CD8-positive, alpha-beta memory T cell (primary cell): ENCODE measurements at places on chromosomes 1 and 21.
A peak's percentile ranks its signal among the peaks of the same experiment; 100 is the strongest.

GRCh38 chr1:93613898-93614297 is 67.7 kb downstream of the BCAR3 start:
- no peak overlapping the region for H3K4me3 ChIP-seq
- DNase-seq = no peak
- peaks cover 8% of the 10 kb centered on the region for H3K4me1 ChIP-seq
- H3K27ac ChIP-seq = no peak overlapping the region

DNA sequence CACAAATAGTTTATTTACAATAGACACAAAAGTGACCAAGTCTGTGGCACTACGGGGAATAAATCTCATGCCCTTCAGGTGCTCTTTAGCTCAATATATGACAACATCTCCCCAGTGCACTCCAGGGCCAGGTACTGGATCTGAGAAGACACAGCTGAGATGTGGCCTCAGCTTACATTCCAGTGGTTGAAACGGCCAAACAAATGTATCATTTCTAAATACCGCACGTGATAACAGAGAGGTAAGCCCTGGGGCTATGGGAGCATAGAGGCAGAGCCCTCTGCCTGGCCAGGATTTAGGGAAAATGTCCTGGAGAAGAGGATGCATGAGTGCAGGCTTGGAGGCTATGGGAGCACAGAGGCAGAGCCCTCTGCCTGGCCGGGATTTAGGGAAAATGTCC is 630.5 kb downstream of the SMYD3 start:
- DNase-seq = no peak
- no peaks in the 10 kb centered on the region for H3K27me3 ChIP-seq
- no peaks in the 10 kb centered on the region for H3K36me3 ChIP-seq
- no peak overlapping the region for H3K27ac ChIP-seq

DNA sequence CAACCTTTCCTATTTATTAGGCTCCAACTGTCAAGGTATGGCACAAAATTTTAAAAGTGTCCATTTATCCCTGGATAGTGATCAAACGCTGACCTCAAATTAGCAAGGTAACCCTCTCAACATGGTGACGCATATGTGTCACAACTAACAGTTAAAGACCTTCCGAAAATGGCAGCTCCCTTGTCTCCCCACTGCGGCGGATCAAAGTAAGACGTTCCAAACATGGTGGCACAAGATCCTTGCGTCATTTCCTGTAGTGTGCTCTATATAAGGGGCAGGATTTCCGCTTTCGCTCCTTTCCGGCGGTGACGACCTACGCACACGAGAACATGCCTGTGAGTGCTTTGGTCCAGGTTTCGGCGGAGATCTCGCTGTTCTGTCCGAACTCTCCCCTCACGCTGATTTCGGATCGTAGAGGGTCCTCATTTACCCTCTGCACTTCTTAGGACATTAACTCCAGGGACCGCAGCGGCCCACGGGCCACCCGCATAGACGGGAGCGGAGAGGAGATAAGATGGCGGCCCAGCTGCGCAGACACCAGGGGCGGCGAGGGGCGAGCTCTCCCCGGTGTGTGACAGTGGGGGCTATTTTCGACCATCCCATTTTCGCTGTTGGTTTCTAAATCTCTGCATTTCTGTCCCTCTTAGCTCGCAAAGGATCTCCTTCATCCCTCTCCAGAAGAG is at the start of gene RPS27:
TSS of gene RPS27 (plus strand) at position 295 of the 683 bp plus-strand sequence. CDS start at position 330, 35 bp downstream.
- H3K36me3 ChIP-seq = peaks cover 34% of the 10 kb centered on the region
- DNase-seq = peak; percentile 94
- H3K4me3 ChIP-seq = peak within 1 kb of the TSS; percentile 79
- peak within 1 kb of the TSS; percentile 96 for H3K27ac ChIP-seq
- no peaks in the 10 kb centered on the region for H3K27me3 ChIP-seq

DNA sequence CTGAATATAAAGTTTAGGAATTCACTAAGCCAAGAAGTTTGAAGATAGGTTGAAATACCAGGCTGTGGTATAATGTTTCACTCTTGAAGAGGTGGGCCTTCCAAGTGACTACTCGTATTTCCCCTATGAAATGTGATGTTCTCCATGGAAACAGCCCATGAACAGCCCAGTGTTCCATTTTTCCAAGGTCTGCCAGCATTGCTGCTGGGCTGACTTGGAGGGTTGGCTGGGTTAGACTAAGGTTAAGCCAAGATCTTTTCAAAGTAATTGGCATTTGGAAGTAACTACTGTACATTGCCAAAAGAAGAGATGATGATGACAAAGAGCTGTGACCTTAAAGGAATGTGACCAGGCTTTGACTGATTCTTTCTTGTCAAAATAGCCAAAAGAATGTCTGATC is 73.8 kb downstream of the RPE65 start:
- no peaks in the 10 kb centered on the region for H3K27me3 ChIP-seq
- no peak overlapping the region for H3K4me3 ChIP-seq
- H3K4me1 ChIP-seq = no peaks in the 10 kb centered on the region
- no peak for DNase-seq

GRCh38 chr1:9121496-9122409 is 7.1 kb downstream of the GPR157 start:
- H3K27me3 ChIP-seq = no peaks in the 10 kb centered on the region
- peak; percentile 62 for DNase-seq
- H3K4me1 ChIP-seq = peaks cover 18% of the 10 kb centered on the region
- H3K36me3 ChIP-seq = no peaks in the 10 kb centered on the region
- H3K27ac ChIP-seq = no peak overlapping the region
- no peak overlapping the region for H3K4me3 ChIP-seq

DNA sequence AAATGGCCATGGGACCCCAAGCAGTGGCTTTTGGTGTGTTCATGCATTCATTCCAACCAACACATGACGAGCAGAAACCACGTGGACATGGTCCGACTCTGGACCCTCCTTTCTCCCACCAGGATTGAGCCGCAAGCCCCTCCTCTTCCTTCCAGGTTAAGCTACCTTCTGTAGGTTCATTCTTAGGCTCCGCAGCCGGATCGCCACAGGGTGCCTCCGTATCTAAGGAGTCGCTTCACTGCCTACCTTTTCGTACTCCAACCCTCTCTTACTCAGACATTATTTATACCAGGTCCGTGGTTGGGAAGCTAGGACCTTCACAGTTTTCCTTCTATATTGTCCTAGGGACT is 63.6 kb downstream of the RHBG start:
- no peaks in the 10 kb centered on the region for H3K36me3 ChIP-seq
- no peak for DNase-seq
- no peak overlapping the region for H3K4me3 ChIP-seq
- peaks cover 11% of the 10 kb centered on the region for H3K4me1 ChIP-seq
- H3K27ac ChIP-seq = no peak overlapping the region

DNA sequence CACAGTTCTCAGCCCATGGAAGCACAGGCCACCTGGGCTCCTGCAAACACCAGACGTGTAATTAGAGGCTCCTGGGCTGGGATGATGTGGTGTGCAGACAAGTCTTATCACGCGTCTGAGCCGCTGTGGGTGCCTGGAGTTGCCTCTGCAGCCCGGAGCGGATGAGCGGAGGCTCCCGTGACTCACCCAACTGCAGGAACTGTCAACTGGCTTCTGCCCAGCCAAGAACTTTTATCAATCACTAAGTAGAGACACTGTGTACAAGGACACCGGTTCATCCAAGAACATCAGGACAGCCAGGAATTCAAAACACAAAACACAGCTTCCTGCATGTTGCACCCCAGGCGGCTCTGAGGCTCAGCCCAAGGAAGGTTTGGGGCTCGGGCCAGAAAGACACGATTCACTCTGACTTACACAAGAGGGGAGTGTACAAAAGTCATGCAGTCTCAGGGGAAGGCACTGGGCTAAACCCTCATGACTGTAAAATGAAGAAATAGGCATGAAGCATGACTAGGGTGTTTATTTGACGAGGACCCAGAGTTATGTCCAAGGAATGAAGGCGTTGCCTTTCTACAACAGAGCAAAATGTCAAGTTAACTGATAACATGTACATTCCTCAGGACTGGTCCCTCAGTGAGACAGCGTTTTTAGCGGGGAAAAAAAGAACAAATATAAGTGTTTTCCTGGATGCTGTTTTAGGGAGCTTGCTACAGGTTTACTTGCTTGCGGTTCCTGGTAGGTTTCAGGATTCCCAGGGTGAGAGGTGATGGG is 21.1 kb downstream of the ERRFI1 start:
- no peaks in the 10 kb centered on the region for H3K27me3 ChIP-seq
- DNase-seq = no peak
- H3K36me3 ChIP-seq = no peaks in the 10 kb centered on the region
- H3K4me1 ChIP-seq = no peaks in the 10 kb centered on the region

GRCh38 chr1:234968451-234968850 is 160.2 kb downstream of the TOMM20 start:
- H3K4me3 ChIP-seq = no peak overlapping the region
- H3K27ac ChIP-seq = no peak overlapping the region

DNA sequence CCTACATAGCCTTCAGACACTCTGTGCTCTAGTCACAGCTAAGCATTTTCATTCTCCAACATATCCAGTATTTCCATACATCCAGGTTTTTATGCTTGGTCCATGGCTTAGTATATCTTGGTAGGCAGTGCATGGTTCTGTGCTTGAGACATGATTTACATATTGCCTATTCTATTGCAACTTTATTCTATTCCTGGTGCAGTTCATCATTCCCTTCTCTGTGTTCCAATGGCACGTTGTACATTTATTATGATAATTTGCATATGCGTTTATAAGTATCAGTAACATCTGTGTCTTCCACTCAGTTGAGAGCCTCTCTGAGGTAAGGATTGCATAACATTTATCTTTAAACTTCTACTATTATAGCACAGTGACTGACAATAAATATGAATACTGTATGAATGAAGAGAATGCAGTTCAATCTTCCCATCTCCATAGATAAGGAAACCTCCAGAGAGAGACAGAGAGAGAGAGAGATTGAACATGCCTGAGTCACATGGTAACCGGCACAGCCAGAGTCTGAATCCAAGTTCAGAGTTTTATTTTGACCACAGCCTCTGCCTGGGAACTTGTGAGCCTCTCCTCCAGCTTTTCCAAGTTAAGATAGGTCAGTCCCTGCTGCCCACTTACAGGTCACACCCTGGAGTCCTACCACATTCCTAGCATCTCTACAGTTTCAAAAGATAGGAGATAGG is 41.5 kb downstream of the PLPPR5 start:
- H3K36me3 ChIP-seq = no peaks in the 10 kb centered on the region
- no peaks in the 10 kb centered on the region for H3K27me3 ChIP-seq
- H3K27ac ChIP-seq = no peak overlapping the region
- DNase-seq = no peak
- no peak overlapping the region for H3K4me3 ChIP-seq
- no peaks in the 10 kb centered on the region for H3K4me1 ChIP-seq

DNA sequence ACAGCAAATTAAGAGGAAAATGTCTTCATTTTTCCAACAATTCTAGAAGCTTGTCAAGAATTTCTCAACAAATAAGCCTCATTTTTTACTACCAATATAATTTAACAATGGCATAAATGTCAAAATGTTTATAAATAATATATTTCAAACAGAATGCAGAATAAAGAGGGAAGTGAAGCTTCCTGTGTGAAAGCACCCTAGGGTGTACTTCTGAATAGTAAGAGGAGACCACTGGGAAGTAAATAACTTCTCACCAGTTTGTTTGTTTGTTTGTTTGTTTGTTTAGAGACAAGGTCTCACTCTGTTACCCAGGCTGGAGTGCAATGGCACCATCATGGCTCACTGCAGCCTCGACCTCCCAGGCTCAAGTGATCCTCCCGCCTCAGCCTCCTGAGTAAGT is 244.3 kb downstream of the SLC45A1 start:
- no peak for DNase-seq
- no peaks in the 10 kb centered on the region for H3K4me1 ChIP-seq
- no peak overlapping the region for H3K4me3 ChIP-seq
- H3K36me3 ChIP-seq = no peaks in the 10 kb centered on the region
- H3K27ac ChIP-seq = no peak overlapping the region
- H3K27me3 ChIP-seq = no peaks in the 10 kb centered on the region

DNA sequence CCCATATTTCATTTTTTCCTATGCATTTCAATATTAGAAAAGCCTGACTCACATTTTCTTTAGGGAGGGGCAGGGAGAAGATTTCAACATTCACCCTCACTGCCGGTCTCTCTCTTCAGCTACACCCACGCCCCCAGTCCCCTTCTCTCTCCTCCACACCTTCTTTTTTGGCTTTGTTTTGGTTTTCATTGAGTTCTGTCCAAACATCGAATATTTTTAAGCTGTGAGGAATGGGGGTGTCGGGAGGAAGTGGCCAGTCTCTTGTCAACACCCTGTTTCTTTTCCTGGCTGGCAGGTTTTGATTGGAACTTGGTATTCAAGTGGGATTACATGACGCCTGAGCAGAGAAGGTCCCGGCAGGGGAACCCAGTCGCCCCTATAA is 177.3 kb downstream of the PGBD5 start:
- H3K4me1 ChIP-seq = no peaks in the 10 kb centered on the region
- H3K27ac ChIP-seq = no peak overlapping the region
- H3K4me3 ChIP-seq = no peak overlapping the region
- no peaks in the 10 kb centered on the region for H3K27me3 ChIP-seq
- peaks cover 4% of the 10 kb centered on the region for H3K36me3 ChIP-seq

DNA sequence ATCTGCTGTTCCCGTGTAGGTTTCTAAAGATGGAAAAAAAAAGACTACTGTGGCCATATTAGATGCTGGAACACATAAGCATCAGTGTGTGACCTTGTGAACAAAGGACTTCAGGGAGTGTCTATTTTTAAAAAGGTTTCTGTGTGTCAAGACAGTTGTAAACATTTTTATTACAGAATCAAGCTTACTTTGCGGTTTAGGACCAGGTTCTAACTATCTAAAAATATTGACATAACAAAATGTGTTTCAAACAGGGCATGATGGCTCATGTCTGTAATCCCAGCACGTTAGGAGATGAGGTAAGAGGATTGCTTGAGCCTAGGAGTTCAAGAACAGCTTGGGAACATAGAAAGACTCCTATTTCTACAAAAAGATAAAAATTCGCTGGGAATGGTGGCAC is 7.1 kb upstream of the DDI2 start:
- no peaks in the 10 kb centered on the region for H3K36me3 ChIP-seq
- H3K27ac ChIP-seq = no peak overlapping the region
- no peaks in the 10 kb centered on the region for H3K4me1 ChIP-seq
- H3K4me3 ChIP-seq = no peak overlapping the region
- H3K27me3 ChIP-seq = no peaks in the 10 kb centered on the region
